CD4-positive, CD25-positive, alpha-beta regulatory T cell (primary cell): ENCODE measurements at places on chromosomes 1 and 21. TPM values are rescaled to one million over a fixed set of nuclear protein-coding genes. Genes with fewer than 3 reads are reported as not detected.

DNA sequence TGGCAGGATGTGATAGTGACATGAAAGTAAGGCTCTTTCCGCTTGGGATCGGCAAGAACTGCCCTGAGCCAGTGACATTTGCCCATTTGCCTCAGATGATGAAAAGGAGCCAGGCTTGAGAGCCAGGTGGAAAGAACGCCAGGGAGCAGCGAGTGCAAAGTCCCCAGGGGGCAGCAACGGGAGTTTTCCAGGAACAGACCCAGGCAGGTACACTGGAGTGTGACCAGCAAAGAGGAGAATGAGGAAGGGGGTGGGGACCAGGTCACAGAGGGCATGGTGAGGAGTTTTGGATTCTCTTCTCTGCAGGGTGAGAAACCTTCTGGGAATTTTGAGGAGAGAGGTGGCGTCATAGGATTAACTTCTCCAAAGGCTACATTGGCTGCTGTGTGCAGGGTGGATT lies 10.8 kb upstream of the ETS2 start:
- no peak for DNase-seq

DNA sequence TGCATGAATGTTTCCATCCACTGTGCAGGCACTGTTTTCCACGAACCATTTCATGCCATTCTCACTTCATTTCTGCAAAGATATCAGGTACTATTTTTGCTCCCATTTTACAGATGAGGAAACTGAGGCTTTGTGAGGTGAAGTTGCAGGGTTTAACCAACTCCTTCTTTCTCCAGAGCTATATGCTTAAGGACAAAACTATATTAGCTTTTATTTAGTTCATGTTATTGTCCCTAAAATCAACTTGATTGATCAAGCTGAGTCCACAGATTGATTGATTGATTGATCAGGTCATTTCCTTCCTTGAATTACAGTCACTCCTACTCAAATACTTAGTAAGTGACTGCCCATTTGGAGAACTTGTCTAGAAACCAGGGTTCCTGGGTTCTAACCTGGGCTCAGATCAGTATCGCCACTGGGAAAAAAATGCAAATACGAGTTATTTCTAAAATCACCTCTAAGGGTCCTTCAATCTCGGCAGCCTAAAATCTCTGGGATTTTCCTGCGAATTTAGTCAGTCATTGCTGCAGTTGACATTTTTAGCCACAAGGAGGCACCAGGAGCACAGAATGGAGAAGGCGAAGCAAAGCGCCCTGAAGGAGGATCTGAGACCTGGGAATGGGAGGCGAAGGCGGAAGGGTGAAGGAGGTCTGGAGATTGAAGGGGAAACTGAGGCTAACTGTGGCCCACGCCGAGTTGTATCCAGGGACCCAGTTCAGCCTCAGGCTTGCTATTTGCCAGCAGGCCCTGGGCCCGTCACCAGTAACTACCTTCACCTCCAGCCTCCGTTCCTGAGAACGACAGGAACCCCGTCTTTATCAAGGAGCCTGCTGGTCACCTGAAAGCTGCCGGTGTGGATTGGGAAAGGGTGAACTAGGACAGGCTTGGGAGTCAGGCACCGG lies 14.3 kb upstream of the MUL1 start:
- peak; percentile 48 for DNase-seq

- peak; percentile 4 for DNase-seq
Observed at GRCh38 chr1:73998348-73998959, 199.5 kb downstream of the LRRIQ3 start.

DNA sequence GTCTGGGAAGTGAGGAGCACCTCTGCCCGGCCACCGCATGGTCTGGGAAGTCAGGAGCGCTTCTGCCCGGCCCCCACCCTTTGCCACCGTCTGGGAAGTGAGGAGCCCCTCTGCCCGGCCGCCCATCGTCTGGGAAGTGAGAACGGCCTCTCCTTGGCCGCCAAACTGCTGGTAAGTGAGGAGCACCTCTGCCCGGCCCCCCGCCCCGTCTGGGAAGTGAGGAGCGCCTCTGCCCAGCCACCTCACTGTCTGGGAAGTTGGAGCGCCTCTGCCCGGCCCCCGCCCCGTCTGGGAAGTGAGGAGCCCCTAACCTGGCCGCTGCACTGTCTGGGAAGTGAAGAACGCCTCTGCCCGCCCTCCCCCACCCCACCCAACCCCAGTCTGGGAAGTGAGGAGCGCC lies 22.6 kb downstream of the KCNH1 start:
- DNase-seq = no peak

DNA sequence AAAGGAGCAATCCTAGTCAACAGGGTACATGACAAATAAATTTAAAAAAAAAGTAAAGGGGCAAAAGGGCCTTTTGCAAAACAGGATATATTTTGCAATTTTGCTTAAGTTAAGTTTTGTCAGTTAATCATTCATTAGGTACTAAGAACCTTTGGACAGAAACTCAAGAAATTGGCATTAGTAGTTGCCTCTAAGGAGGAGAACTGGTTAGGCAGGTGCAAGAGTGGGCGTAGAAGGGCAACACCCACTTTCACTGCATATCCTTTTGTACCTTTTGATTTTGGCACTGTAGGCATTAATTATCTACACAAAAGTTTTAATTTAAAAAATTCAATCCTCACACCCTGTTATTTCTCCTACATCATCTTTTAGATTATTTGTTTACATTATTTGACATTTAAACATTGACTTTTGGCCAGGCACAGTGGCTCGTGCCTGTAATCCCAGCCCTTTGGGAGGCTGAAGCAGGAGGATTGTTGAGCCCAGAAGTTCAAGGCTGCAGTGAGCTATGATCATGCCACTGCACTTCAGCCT lies 4.3 kb downstream of the DDAH1 start:
- no peak for DNase-seq

DNA sequence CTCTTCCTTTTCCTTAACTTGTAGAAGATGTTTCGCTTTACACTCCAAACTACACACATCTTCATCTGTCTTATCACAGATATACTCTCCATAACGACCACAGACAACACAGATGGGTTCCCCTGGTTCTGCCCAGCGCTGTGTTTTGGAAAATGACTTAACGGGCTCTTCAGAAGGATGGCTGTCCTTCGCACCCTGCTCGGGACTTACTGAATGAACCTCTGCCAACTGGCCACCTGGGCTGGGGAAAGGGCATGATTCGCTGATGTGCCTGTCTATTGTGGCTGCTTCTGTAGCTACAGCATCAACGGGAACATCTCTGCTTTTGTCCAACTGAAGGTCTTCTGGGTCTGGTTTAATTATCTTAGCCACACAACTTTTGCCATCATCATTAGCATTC lies 3.4 kb downstream of the DDX59 start:
- DNase-seq = no peak

GRCh38 chr1:37035796-37036666 lies 1.7 kb upstream of the GRIK3 start:
- DNase-seq = no peak

DNA sequence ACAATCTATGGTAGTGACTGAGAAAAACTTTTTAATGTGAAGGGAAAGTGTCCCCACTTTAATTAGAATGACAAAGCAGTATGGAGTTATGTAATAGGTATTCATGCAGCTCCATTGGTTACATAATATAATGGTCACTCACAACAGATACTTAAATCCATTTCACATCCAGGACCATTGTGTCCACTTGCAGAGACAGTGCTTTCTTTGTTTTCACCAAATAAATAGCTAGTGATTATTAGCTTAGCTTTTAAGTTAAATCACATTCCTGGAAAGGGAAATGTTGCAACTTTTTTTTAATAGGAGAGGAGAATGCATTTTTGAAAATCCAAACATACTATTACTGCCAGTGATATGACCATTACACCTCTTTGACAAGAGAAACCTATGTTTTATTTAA lies 22.9 kb downstream of the RGL1 start:
- no peak for DNase-seq

NBPF20 gene
- polyA plus RNA-seq = 0.31 TPM

DNA sequence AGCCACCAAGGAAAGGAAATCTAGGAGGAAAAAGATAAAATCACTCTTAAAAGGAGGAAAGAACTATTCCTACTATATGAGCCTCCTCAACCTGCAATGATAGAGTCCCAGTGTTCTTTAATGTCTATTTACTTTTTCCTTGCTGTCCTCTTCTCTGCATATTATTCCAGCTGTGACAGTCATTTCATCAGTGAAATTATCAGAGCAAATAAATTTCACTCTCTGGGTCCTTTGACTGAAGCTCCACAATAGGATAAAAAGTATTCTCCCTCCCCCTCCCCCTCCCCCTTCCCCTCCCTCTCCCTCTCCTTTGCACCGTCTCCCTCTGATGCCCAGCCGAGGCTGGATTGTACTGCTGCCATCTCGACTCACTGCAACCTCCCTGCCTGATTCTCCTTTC lies 107.5 kb upstream of the DPT start:
- no peak for DNase-seq

DNA sequence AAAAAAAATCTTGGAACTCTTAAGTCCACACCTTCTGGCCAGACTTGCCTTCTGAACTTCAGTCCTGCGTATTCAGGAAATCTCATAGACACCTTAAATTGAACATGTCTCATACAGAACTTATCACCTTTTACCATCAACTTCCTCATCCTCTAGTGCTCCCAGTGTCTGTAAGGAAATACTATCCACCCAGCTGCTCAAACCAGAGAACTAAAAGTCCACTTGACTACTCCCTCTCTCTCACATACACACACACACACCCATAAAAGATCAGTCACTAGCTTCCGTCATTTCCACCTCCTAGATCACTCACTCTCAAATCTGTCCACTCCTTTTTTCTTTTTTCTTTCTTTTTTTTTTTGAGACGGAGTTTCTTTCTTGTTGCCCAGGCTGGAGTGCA lies 10.9 kb upstream of the CAP1 start:
- no peak for DNase-seq

DNA sequence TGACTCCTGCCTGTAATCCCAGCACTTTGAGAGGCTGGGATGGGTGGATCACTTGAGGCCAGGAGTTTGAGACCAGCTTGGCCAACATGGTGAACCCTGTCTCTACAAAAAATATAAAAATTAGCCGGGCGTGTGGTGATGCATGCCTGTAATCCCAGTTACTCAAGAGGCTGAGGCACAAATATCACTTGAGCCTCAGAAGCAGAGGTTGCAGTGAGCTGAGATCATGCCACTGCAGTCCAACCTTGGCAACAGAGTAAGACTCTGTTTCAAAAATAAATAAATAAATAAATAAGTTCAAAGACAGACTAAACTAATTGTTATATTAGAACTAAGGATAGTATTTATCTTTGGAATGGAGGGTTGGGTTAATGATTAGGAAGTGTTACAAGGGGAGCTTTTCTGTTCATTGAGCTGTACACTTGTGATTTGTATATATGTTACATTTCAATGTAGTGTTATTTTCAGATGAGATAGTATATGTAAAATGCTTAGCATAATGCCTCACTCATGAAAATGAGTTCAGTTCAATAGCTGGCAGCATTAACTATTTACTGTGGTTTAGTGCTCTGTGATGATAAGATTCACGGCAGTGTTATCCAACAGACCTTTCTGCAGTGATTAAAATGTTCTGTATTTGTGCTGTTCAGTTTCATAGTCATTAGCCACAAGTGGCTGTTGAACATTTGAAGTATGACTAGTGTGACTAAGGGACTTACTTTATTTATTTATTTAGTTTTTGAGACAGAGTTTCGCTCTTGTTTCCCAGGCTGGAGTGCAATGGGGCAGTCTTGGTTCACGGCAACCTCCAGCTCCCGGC lies 47.7 kb downstream of the OSBPL9 start:
- DNase-seq = no peak

ITGB2 gene
- polyA plus RNA-seq = 466 TPM

DIO1 gene
- polyA plus RNA-seq = not detected

DNA sequence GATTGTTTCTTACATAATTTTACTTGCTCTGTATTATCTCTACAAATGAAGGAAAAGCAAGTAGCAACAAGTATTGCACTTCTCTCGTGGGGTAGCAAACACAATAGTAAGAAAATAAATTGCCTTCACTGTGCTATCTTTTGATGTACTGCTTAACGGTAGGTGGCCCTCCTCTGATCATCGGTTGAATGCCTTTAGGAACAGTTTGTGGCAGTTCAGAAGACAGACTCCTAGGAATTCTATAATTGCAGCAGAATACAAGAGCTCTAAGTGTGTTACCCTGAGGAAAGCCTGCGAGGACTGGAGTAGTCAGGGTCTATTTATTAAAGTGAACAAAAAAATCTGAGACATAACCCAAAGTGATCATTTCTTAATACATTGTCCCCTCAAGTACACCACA lies 1135.9 kb downstream of the KCNT2 start:
- no peak for DNase-seq

HNRNPR gene
- polyA plus RNA-seq = 180 TPM

GRCh38 chr1:211133393-211133835 lies 534 bp downstream of the KCNH1 start:
- no peak for DNase-seq

DNA sequence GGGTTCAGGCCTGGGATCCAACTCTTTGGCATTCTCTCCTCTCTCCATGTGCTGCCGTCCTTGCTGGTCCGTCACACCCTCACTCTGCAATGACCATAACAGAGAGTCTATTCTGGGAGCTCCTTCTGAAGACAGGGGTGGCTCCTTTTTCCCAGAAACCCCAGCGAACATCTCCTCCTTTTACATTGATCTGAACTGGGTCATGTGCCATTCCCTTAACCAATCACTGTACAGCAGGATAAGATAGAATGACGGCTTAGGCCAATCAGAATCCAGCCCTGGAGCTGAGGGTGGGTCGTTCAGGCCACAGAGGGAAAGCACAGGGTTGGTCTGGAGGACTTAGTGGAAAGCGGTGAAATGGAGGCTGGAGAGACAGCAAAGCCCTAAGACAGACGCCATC lies 740.1 kb downstream of the MATN1 start:
- no peak for DNase-seq

DNA sequence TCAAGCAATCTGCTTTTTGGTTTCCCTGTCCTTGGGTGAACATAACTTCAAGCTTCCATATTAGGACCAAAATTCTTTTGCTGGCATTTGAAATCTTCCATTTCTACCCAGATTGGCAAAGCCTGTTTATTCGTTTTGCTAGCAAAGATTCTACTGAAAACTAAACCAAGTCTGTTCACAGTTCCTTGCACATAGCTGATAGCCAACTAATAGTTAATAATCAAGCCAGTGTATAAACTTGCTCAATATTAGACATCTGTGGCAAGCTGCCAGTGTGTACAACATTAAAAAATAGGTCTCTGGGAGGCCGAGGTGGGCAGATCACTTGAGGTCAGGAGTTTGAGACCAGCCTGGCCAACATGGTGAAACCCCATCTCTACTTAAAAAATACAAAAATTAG lies 6.3 kb downstream of the APP start:
- DNase-seq = no peak
